Common myeloid progenitor, CD34-positive (primary cell): ENCODE measurements at places on chromosomes 2 and 18.

GRCh38 chr2:237358721-237359517, 55.0 kb downstream of the COL6A3 start:
- no peak for DNase-seq

DNA sequence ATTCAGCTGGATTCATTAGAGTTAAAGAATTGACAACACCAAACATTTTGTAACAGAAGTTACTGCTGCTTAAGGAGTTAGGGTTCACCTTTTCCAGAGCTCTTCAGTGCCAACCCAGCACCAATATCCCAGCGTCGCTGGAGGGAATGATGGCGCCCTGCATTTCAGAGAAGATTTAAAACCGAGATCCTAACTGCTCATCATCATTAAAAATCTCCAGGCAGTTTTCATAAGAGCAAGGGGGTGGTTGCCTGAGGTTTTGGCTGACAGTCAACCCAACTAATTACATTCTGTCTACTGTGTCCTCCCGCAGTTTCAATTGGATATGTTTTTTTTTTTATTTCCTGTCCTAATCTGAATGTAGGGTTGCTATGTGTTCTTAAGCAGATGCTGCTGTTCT, 509.6 kb upstream of the TCF4 start:
- DNase-seq: no peak

GRCh38 chr2:166463640-166464039, 30.4 kb downstream of the SCN7A start:
- no peak for DNase-seq

- DNase-seq: peak; percentile 22
Observed at GRCh38 chr2:202091476-202091875, 18.4 kb downstream of the KIAA2012 start.

DNA sequence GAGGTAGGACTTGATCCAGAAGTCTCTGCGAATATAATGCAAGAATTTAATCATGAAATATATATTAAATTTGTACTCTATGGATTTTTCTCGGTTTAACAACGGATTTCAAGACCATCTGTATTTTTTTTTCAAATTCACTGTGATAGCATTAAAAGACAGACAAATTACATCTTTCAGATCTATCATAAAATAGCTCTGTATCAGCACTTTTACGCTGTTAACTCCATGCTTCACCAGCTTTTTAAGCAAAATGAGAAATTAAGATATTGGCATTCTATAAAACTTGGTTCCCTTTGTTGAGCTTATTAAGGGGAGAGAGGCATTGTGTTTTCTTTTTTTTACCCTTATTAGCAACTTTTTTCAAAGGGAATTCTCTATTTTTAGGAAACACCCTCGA, 1377.6 kb upstream of the NXPH2 start:
- DNase-seq: no peak

DNA sequence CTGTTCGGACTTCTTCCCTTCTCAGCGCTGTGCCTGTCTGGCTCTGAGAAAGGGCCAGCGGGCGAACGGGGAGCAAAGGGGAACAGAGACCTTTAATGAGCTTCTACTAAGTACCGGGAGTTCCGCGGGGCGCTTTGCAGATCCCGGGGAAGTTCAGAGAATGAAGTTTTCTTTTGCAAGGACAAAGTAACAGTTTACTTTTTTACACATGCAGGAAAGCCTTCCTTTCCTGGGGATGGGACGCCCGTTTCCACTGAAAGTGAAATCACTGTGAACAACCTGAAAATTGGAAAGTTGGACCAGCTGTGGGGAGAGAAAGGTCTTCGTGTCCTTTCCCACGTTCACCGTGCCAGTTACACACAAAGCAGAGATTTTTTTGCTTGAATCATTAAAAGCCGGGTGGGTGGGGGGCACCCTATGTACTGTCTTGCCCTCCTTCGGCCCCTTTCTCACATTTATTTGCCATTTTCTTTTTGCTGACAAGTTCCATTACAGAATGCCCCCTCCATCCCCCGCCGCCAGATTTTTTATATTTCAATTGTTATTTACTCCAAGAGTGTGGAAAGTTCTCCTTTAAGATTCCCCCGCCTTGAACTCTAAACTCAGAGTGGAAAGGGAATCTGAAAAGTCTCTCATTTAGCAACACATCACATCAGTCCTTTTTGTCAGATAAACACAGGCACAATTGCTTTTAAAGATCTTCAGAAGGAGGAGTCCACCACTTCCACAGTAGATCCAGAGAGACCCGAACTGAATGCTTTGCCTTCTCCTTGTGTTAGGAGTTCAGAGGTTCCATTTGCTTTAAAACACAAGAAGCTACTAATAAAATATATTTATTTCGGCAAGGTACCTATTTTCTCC, 1.1 kb upstream of the FN1 start:
- DNase-seq: peak; percentile 20

GRCh38 chr18:10140461-10141282, 226.9 kb downstream of the VAPA start:
- no peak for DNase-seq

GRCh38 chr2:12490641-12491040, 226.1 kb upstream of the TRIB2 start:
- no peak for DNase-seq

DNA sequence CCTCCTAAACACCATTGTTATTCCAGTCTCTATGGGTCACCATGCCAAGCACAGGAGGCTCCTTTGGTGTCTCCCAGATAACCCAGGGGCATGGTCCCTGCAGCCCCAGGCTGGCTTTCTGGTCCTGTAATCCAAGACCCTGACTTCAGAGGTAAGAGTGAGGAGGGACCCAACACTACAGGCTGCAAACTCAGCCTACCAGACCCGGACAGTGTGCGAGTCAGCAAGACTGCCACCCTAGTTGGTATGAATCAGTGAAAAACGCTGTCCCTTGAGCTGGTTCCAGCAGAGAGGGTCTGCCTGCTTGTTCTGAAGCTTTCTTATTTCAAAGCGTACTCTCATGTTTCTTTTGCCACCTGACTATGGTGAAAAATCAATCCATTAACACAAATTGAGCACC, 47.6 kb upstream of the ZFP36L2 start:
- DNase-seq: no peak

DNA sequence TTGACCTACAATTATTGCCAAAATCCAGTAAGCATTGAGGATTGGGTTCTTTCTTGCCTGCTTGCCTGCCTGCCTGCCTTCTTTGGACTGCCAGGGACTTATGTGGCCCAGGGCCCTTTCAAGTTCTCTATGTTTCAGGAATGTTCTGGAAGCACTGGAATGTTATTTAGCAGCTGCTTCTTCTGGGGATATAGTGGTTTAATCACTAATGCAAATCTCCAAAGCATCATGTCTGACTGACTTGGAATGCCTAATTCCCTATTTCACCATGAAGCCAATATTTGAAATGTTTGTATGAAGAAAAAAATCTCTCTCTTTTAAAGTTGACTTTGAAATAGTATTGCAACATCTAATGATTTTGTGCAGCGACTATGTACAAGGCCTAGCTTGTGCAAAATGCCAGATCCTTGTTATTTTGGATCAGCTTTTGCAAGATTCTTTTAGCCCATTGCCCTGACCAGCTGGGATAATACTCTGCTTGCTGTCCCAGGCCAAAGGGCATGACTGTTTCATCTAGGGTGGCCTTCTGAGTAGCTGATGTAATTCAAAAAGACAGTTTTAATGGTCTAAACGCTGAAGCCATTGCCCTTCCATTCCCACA, 204.6 kb downstream of the RND3 start:
- no peak for DNase-seq

- DNase-seq: no peak
Observed at GRCh38 chr2:236675051-236675450, 105.4 kb downstream of the ACKR3 start.

DNA sequence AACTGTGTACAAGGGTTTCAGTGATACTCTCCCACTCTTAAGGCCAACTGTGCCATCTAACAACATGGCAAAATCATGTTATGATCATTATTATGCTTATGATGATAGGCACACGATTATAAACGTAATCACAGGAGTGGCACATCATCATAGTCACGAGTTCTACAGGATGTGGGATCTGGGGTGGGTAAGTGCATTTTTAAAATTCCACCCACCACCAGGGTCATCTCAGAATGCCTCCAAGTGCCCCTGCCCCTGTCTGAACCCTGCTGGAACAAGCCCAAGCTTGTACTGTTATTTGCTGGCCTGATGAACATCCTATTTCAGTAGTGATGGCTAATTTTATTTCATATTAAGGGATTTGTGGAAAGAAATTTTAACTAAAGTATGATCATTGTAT, 117.8 kb downstream of the PTPRM start:
- no peak for DNase-seq

- DNase-seq: no peak
Observed at GRCh38 chr2:64145714-64146113, 1.5 kb upstream of the PELI1 start.
